Hematopoietic multipotent progenitor cell treated with erythropoietin and hydrocortisone succinate and interleukin-3 and kit ligand, for 15 days (in vitro differentiated cells): ENCODE measurements at places on chromosomes 2 and 18.

DNA sequence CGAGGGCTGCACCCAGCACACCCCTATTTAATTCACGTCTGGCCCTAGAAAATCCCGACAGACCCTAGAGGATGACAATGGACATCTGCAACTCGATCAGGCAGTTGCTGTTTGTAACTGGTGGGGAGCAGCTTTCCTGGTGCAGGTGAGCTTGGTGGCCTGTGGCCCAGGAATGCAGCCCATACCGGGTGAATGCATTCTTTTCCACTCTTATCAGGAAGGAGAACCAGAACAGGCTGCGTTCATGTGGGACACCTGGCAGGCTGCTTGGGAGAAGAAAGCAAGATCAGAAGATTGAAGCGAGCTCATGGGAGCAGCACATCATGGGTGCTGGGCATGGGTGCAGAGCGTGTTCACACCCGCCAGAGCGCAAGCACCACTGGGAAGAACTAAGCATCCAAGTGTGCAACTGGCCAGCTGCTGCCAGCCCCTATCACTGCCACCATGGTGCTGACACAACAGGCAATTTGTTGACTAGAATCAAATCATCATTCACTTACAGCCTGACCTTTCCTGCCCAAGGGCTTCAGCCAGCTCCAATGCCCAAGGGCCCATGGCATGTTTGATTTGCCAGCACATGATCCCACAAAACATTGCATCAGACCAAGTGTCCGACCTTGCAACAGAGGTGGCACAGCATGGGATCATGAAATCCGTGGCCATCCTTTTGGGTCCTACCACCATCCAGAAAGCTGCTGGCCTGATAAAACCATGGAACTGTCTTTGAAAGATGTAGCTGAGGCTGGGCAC lies 241.7 kb upstream of the ID2 start:
- no peak for DNase-seq

GRCh38 chr2:240614391-240614790 lies 10.9 kb upstream of the GPR35 start:
- DNase-seq, result no peak

DNA sequence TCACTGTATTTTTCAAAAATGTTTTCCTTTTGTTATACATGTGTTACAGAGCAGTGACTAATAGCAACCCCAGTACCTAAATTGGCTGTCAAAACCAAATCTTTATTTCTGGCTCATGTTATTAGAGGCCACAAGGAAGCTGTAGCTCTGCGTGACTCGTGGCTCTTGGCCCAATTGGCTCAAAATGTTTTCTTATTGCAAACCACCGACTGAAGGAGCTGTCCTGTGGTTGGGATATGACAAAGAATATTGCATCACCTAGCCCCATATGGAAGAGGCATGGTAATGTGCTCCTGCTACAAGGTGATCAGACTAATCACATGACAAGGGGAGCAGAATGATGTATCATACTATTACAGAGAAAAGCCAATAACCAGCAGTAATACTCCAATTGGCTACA lies 1058.5 kb downstream of the CBLN2 start:
- DNase-seq, result no peak

DNA sequence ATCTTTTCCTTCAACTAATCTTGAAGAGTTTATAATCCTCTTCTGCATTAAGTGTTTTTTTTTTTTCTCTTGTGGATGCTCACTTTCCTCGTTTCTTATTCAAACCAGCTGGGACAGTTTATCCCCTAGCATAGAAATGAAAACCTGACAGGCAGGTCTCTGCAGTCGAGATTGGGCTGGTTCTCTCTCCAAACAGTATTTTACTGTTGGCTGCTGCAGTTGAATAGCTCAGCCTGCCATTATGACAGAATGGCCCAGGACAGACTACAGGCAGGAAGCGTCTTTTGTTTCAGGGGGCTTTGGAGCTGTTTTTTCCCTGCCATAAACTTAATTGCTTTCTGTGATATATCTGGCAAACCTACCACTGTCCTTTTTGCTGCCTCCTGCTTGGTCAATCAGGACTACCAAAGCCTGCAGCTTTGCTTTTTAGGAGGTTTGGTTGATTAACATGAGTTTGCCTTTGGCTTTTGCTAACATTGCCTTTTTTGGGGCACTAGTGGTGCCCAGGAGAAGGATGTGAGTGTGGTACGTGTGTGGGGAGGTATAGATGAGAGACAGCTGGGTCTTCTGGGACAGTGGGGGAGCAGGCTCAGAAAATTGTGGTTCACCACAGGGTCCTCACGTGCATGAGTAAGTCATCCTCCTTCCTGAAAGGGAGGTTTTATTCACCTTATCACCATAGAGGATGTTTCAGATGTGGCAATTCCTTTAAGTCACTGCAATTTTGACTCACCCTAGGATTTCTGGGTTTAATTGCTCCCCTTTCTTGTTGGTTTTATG lies 128.7 kb downstream of the LYPD6B start:
- no peak for DNase-seq

DNA sequence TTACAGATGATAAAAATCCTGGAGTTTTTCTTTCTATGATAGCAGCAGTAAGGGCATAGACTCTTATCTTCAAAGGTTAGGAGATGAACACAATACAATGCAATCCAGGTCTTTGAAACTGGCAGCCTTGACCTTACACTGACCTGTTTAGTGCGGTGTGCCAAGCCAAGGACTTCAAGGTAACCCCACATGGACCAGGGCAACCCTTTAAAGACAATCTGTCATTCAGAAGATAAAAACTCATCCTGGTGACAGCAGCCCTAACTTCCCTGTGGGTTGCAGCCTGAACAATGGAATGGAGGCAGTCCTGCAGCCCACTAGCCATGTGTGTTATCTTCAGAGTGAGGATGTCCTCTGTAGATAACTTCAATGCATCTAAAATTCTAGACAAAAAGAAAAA lies 78.1 kb downstream of the RTTN start:
- no peak for DNase-seq

- DNase-seq, result no peak
Observed at GRCh38 chr2:61549546-61549945, 11.4 kb upstream of the XPO1 start.

DNA sequence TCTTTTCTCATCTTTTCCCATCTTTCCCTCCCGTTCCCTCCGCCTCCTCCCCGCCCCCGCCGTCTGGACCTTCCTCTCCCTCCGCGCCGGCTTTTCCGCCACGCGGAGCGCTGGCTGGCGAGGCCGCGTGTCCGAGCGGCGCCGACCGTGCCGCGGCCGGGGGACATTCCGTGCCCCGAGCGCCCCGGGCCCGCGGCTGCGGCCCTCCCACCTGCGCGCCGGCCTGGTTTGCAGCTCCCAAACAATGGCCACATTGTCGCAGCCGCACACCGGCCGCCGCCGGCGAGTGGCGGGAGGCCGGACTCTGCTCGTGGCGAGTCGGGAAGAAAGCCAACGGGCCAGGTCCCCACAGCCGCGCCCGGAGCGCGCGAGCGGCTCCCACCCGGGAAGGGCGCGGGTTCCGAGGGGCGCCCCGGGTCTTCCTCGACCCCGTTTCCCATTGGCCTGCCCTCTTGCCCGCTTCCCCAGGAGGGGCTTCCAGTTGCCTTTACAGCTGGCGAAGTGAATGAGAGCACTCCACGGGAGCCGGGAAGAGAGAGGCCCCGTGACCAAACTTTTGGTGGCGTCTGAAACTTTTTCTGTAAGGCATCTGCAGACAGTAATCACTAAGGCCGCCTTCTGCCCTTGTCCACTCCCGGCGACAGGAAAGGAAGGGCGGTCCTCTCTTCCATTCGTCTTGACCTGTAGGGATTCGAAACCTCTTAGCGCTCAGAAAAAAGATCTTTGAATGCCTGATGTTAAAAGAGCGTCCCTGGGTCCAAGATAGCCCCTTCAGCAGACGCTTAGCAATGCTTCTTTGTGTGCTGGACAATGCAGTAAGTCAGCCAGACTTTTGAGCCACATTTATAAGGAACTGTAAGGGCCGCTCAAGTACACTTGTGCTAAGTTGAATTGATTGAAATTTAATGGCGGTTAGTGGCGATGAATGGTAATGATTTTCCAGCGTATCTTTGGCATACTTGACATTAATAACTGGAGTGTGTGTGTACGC lies 6.2 kb downstream of the GLI2 start:
- DNase-seq, result no peak

GRCh38 chr2:191299010-191299409 lies 53.8 kb downstream of the MYO1B start:
- DNase-seq, result no peak

DNA sequence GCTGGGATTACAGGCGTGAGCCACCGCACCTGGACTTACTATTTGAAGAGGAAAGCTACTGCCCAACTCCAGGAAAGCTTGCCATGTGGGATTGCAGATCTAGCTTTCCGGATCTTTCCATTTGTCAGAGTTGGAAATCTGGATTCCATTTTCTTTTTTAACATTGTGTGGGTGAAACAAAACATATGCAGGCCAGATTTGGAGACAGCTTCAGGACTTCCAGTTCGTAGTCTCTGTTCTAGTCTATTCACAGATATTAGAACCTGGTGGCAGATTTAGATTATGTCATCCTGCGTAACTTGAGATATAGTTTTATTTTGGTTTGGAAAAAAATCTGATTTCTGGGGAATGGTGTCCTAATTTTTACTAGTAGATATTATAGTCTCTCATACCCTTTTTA lies 70.5 kb downstream of the ZNF236 start:
- DNase-seq, result no peak

DNA sequence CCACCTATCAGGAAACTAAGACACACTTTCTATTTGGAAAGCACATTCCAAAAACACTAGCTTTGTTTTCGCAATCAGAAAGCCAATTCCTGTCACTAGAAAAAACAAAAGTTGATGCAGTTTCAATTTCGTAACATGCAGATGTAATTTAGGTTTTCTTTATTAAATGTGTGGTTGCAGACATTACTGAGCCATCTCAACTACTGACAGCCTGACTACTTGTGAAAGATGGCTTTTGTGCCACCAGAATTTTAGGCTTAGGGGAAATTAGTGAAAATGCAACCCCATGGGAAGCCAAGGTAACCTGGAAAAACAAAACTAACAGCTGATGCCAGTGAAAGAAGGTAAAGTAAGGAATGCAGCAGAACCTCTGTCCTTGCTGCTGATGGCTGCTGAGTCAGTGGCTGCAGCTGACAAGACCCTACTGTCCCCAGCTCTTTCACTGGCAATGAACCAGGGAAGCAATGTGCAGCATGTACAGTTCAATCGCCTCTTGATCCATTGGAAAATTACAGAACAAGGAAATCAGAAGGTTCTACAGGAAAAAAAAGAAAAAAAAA lies 34.9 kb downstream of the FEZ2 start:
- no peak for DNase-seq

GRCh38 chr18:26448714-26449159 lies 99.6 kb downstream of the KCTD1 start:
- DNase-seq, result no peak

- DNase-seq, result no peak
Observed at GRCh38 chr18:21450913-21451312, 149.6 kb downstream of the ESCO1 start.

DNA sequence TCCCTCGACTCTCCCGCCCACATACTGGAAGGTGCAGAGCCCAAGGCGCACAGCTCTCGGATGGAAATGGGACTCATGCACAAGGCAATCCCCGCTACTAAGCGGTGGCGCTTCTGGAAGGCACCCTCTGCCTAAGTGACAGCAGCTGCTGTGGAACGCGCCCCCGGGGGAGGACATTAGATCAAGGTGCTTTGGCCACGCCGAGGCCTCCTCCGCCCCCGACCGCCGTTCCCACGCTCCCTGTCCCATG lies 202 bp downstream of the MCEE start:
- DNase-seq, result no peak

DNA sequence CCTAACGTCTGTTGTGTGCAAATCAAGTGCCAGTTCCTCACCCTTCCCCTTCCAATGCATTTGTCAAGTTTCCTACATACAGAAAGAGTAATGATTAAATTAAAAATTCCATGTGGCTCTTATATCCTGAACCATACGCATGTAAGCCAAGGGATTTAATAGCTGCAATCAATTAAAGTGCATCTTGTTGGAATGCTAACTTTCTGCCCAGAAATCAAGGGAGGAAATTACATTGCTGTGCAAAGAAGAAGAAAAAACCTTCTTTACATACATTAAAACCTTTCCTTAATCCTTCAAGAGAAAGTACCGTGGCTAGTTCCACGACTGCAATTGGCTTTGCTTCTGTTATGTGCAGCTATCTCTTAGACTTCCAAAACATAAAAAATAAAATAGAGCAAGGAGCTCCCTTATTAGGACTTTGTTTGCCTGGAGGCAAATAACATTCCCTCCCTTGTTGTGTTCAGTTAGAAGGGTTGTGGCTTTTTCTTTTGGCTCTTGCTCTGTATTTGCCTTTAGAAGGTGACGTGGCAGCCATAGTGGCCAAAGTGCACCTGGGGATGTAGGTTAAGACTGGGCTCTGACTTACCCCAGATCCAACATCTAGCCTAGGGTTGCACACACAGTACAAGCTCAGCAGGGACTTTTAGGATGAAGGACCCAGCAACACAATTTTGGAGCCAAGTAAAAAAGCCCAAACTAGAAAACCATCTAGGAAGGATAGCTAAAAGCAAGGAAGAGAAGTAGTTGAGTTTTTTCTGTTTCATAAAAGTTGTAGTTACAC lies 158.3 kb downstream of the ANTXR1 start:
- no peak for DNase-seq

DNA sequence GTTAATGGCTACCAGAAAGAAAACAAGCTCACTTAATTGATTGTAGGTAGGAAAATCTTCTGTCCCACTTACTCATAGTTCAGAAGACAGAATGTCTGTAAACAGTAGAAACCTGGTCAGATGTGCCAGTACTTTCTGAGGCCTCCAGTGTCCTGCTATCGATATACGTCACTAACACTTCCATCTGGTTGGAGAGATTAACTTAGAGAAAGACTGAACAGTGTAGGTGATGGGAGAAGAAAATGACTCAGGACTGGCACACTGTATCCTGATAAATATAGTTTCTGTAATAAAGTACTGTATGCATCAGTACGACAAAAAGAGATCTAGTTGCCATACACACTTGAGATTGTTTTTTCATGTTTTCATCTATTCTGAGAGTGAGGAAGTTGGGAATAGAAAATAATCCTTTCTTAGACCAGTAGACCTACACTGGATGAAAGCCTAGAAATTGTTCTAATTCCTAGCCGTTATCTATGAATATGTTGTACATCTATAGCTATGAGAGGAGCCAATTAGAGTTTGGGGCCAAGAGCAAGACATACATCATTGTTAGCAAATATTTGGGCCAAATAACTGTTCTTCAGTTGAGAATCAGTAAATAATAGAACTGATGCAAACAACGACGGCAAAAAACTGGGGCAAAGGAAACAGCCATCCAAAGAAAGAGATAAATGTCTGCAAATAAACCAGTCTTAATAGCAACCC lies 105.9 kb downstream of the NAT8 start:
- no peak for DNase-seq

- no peak for DNase-seq
Observed at GRCh38 chr18:34522603-34523002, 187.5 kb upstream of the DTNA start.

GRCh38 chr2:52934323-52934898 lies 833.2 kb upstream of the CHAC2 start:
- DNase-seq, result no peak

DNA sequence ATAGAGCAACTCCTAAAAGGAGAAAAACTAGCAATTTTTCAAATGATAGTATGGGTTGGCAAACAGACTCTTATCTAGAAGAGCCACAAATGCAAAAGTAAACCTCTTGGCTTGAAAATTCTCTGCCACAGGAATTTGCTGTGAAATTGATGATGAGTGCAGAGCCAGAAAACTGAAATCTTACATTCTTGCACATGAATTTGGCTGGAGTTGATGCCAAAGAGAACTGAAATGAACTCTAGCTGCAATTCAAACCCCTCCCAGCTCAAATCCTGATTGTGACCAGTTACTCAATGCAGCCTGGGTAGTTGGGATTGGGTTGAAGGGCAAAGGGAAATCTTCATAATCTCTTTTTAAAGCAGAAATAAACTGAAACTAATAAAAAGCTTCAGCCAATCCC lies 266.6 kb downstream of the PDE11A start:
- no peak for DNase-seq

GRCh38 chr2:102790091-102790455 lies 28.2 kb downstream of the TMEM182 start:
- no peak for DNase-seq
